Amygdala (tissue), 56 donors: ENCODE measurements at places on chromosomes 7 and 10.

GRCh38 chr7:17581301-17581700 lies 282.8 kb downstream of the AHR start:
- no peak for DNase-seq

DNA sequence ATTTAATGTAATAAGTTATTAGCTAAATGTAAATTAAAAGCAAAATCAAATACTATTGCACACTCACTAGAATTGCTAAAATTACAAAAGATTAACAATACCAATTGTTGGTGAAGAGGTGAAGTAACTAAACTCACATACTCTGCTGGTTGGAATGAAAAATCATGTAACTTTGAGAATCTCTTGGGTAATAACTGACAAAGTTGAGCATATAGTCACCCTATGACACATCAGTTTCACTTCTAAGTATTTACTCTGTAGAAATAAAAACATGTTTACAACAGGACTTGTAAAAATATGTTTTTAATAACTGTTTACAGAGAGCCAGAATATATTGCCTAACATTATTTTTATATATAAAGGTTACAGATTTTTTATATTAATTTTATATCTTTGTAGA lies 33.6 kb downstream of the CNTNAP2 start:
- DNase-seq, result no peak

- no peak for DNase-seq
Measured at GRCh38 chr7:25895792-25896171, 256.2 kb upstream of the NFE2L3 start.

- no peak for DNase-seq
Measured at GRCh38 chr10:79941585-79942210, 7.2 kb downstream of the SFTPD start.

GRCh38 chr7:71465741-71466189 lies 333.8 kb downstream of the GALNT17 start:
- no peak for DNase-seq

- no peak for DNase-seq
Measured at GRCh38 chr10:90458054-90458453, 399.8 kb downstream of the HTR7 start.

DNA sequence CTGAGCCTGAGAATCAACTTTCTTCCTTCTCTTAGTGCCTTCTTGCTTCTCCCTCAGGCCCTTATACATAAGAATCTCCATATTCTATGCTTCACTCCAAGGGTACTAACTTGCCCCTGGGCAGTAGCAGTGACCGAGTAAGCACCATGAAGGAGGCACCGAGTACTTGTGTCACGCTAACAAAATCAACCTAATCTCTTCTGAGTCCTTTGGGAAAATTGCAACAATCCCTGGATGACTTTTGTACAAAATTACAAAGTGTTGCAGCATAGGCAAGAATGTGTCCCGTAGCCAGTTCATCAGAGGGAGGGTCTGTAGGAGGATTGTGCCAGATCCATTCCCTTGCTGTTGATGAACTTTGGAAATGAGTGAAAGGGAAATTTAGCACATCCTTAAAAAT lies 80.4 kb upstream of the EEPD1 start:
- no peak for DNase-seq

DNA sequence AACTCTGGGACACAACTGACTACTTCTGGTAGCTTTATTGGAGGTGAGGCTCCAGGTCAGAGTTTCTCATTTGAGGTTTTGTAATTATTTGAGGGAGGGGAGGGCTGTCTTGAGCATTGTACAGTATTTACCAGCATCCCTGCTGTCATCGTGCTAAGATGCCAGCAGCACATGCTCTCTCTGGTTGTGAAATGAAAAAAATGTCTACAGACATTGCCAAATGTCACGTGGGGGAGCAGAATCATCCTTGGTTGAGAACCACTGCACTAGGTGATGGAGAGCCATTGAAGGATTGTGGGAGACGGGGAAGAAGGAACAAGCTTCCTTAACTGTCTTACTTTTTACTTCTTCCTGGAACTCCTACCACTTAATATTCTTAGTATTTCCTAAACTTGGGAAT lies 5.0 kb downstream of the SEPTIN7 start:
- DNase-seq, result no peak

GRCh38 chr7:50268223-50268622 lies 36.3 kb upstream of the IKZF1 start:
- no peak for DNase-seq

DNA sequence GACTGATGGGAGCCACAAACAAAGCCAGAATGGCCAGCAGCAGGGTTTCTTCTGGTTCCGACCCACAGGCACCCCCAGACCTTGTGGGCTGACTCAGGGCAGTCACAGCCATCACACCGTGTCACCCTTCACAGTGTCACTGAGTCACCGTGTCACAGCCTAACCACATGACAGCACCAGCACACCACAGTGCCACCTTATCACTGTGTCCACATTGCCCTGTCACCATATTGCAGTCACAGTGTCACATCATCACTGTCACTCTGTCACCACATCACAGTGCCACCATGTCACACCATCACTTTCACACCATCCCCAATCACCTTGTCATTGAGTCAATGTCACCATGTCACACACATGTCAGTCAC lies 77.0 kb downstream of the OAT start:
- no peak for DNase-seq

- DNase-seq, result no peak
Measured at GRCh38 chr10:71323407-71323806, 4.3 kb downstream of the SLC29A3 start.

DNA sequence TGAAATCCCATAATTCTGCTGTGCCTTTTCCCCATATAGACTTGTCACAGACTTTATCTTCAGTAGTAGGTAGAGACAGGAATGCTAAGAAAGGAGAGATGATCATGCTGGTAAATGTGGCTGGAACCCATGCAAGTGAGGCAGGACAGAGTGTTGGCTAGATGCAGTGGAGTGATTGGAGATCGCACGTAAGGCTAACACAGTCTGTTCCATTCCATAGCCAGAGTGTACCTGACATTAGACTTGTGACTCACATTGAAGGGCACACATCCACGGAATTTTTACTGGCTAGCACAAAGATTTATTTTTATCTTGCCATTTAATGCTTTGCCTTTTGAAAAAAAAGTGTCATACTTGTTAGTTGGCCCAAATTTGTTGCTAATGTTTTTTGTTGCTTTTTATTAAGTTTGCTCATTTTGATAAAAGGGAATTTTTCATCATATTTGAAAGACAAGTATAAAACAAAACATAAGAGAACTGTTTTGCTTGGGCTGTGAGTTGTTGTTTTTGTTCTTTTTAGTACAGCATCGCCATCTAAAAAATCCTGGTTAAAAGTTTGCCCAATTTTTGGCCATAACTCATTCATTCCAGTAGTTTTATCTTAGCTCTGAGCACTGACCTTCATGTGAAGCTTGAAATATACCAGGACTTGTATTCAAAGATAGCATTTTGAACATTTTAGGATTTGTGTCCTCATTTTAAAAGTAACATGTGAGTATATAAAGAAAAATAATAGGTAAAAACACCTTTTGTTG lies 81.0 kb downstream of the CPED1 start:
- no peak for DNase-seq

GRCh38 chr7:150738591-150739001 lies 1.4 kb downstream of the GIMAP5 start:
- no peak for DNase-seq

GRCh38 chr7:139648391-139648861 lies 124.9 kb downstream of the CLEC2L start:
- no peak for DNase-seq

DNA sequence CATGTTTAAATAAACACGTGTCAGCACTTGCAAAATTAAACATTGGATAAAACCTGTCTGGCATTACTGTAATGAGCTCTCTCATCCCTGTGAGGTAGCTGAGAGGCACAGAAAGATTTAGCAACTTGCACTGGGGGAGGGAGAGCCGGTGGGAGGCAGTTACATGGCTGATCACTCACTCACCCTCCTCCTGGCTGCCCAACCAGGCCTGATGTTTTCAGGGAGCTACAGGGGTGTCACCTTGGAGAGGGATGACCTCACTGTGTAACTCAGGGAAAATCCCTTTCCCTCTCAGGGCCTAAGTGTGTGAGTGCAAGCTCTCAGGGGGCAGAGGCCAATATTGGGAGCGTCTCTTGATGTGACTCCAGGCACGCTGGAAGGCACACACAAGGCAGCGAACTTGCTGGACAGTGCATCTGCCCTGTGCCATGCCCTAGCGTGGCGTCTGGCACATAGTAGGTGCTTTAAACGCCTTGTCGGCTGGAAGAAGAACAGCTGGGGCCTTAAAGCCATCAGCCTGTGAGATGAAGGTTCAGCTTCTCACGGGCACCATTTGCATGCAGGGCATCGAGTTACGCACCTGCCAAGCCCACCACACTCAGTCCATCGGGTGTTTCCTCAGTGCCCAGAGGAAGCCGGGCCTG lies 51.1 kb downstream of the ELFN1 start:
- DNase-seq, result no peak
